ENCODE measurements at places on chromosomes 2 and 18.

GRCh38 chr2:190765386-190766173 is 115.0 kb upstream of the GLS start:
- no peak for DNase-seq

DNA sequence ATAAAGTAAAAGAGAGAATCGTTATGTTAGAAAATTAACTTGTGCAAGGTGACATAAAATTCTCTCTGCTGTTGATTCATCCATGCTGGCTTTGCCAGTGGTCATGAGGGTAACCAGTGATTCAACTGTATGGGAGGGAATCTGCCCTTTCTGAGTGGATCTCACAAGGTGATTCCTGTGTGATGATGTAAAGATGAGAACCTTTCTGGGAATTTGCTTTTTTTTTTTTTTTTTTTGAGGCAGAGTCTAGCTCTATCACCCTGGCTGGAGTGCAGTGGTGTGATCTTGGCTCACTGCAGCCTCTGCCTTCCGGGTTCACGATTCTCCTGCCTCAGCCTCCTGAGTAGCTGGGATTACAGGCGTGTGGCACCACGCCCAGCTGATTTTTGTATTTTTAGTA is 23.3 kb downstream of the RAB31 start:
- no peak for DNase-seq

DNA sequence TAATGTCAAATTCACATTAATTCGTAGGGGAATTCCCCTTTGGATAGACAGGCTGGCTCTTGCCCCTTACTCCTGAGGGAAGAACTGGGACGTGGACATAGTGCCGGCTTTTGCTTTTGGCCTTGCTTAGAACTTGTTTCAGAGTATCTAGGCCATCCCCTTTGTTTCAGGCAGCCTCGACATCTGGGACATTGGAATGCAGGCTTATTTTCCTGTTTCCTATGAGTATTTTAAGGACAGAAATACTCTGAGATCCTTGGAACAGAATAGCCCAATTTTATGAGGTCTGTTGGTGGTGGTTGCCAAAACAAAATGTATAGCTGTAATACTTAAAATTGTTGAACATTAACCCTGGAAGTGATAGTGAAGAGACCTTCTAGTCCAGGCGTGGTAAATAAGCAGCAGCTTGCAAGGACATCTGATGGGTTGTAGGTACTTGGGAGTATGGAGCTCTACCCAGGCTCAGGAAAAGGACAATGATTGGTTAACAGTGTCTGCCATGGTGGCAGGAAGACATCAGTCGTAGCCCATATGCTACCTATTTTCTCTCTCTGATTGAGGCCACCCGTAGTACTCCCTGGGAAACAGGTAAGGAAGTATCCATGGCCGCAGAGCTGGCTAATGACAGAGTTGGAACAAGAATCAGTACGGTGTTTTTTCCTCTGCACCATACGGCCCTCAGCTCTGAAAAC is 112.4 kb downstream of the CDK15 start:
- no peak for DNase-seq

DNA sequence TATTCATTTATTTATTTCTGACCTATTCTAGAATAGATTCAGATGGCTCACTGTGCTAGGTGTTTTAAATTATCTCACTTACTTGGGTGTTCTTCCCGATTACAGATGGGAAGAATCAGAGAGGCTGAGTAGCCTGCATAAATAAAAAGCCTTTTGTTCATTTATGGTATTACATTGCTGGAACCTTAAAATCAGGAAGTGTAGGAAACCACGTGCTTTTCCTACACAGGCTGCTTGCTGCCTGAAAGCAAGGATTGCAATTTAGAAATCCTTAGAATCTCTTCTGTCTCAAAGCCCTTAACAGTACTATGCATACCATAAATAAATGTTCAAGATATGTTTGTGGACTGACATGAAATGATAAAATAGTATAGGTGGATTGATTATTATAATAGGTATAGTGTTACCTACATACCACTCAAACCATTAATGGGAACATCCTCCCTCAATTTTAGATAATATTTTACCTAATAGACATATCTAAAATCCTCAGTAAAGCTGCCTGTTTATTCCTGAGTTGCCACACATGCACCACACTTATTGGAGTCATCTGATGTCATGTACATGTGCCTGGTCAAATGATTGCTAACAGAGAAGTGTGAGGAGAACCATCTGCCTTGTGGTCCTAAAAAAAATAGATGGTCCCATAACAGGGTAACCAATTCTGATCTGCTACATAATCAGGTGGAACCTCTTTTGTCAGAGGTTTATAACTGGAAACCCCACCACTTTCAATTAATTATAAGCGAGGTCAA is 73.5 kb upstream of the C2orf15 start:
- DNase-seq, result no peak

GRCh38 chr2:195343942-195344530 is 313.0 kb upstream of the SLC39A10 start:
- no peak for DNase-seq

DNA sequence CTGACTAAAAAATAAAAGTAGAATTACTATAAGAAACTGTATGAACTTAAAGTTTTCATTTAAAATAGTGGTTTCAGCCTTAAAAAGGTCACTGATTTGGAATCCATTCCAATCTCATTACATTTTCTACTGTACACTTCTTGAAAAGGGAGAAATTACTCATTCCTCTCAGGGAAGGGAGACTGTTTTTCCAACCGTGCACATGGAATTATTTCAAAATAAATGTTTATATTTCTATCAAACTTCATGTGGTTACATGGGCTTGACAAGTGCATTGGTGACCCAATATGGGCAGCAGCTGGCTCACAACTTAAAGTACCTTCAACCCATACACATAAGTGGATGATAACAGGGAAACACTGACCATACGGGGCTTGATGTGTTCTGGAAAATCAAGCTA is 324.5 kb upstream of the THUMPD2 start:
- DNase-seq, result no peak

GRCh38 chr2:212649646-212650045 is 111.0 kb upstream of the ERBB4 start:
- peak; percentile 54 for DNase-seq

DNA sequence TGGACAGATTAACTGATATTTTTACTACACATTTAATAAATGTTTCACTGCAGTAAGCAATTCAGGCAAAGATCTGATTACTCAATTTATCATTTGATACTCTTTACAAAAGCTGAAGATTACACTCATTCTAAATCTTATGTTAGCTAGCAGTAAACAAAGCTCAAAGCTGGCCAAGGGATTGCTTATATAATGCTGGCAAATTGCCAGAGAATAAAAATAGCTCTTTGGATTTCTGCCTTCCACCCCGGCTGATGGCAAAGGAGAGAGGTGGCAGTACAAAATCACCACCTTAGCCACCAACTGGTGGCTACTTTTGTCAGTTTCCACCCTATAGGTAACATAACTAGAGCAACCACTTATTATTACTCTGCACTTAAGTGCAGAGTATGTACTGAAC is 320.5 kb downstream of the FSIP2 start:
- no peak for DNase-seq

DNA sequence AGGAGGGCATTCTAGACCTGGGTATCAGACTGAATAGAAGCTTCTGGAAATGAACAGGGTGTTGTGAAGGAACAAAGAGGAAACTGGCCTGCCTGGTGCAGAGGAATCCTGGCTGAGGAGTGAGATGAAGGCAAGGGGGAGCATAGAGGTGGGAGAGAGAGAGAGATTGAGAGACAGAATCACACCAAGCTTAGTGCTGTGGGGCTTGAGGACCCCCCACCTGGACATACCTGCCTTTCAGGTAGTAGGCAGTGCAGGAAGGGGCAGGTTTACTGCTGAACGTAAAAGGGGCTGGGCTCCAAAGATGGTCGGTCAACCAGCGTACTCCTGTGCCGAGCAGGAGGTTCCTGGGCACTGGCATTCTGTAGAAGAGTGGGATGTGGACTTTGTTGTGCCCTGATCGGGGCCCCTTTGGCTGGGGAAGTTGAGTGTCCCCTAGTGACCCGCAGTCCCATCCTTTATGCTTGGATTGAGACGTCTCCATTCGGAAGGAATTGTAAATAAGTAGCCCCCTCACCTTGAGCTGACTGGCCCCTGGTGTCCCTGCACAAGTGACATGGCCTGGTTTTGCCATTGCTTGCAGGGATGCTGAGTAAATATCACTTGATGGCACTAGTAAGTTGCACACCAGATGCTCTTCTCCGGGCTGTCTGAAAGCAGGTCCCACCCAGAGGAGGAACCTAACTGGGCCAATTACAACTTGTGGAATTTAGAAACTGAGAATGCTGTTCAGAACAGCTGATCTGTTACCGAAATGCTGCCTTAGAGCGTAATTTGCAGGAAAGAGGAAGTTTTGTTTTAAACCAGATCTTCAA is 1.4 kb downstream of the UBE2F start:
- no peak for DNase-seq

- DNase-seq, result no peak
Measured at GRCh38 chr2:50838316-50838715, 193.6 kb downstream of the NRXN1 start.

- no peak for DNase-seq
Measured at GRCh38 chr18:56246916-56247315, 391.5 kb downstream of the TXNL1 start.

DNA sequence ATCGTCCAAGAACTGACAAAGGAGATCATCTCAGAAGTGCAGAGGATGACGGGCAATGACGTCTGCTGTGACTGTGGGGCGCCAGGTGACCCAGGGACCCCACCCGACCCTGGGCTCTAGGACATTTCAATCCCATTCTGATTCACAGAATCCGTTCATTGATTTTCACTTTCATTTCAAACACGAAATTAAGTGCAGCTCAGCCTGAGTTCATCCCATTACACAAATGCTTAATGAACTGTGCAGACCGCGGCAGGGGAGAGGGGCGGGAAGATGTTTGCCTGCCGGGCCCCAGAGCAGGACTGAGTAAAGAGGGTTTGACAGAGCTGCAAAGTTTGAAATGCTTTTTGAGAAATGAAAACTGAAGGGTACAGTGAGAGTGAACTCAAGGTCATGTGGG is 67.1 kb downstream of the ITGB1BP1 start:
- DNase-seq, result no peak

DNA sequence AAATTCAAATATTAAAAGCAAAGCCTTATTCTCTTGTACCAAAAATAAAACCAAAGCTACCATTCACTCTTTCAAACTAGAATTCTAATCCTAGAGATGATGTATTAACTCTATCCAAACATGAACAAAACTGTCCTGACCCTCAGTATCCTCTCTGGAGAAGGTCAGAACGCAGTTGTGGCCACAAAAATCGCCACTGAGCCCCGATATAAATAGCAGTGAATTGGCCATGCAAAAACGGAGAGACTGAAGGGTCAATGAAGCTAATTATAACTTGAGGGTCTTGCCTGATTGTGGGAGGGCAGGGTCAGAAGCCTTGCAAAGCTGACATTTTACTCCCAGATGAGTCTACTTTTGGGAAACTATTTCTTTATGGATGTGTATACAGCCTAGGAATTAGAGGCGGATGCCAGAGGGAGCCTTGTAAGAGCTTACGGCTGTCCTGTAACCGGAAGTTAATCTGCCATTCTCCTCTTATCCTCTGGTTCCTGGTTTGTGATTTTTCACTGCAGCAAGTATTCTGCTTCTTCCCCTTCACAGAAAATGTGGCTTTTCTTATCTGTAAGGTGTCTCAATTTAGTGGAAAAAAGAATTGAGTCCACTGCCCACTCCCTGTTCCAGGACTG is 28.1 kb downstream of the CAVIN2 start:
- DNase-seq, result no peak

GRCh38 chr2:1766425-1766824 is 22.1 kb upstream of the PXDN start:
- no peak for DNase-seq

DNA sequence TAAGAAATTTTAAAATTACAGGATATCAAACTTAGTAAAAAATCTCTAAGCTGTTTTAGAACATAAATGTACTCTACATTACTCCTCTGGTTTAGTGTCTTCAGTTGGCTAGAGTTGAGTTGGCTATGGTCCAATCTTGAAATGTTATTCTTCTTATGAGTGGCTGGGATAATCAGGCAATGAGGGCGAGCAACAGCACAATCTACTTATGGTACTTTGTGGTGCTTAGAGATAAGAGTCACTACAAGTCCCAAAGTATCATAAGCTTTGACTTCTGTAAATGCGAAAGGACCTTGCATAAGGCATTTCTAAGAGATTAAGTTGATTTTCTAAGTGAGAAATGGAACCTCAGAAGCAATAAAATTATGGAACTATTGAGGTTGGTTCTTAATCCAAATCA is 361.7 kb downstream of the GPD2 start:
- DNase-seq, result no peak

DNA sequence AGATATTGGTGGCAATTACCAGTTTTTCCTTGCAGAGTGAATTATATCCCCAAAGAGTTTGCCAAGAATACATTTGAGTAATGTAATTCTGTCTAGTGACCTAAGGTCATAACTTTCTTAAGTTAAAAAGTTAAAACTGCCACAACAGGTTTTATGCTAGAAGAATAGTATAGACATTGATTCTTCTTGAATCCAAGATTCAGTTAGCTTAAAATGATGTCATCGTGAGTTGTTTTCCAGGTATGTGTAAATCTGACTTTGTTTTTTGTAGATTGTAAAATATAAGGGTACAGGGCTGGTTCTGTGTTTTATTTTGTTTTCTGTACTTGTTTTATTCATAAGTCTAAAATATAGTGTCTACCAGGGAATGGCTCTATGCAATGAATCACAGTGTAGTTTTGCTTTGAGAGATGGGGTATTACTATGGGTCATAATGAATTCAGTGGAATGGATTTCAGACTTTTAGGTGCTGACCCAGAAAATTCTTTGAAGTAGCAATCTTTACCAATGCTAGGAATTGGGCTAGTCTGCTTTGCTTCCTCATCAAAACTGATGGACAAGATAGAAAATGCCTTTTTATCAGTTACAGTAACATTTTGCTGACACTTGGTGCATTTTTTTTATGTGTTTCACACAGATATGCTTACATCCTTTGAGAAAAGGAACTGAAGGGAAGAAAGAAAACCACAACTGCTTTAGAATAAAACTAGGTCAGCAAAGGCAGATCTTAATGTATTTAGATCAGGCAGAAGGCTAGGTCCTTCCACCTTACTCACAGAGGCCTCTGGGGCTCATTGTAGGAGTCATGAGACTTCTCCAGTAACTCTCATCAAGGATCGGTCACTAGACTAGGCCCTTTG is 20.8 kb upstream of the MGAT5 start:
- no peak for DNase-seq

- DNase-seq, result no peak
Measured at GRCh38 chr2:223180463-223180862, 128.5 kb downstream of the KCNE4 start.

GRCh38 chr18:8069708-8070107 is 502.6 kb downstream of the PTPRM start:
- no peak for DNase-seq

DNA sequence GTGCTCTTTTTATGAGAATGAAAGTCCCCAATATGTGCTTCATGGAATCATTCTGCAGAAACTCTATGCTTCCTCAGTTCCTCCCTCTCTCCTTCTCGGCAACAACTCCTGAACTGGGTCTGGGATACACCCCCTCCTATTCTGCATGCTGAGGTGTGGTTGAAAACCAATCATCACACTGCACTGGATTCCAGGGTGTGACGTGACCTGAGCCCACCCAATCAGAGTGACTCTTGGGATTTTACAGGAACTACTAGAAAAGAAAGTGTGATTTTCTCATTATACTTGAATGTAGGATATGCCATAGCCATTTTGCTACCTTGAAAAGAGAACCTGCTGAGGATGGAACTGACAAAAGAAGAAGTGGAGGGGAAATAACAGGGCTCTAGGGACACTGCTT is 36.3 kb downstream of the ACVR1 start:
- DNase-seq, result no peak
